Stimulated activated CD8-positive, alpha-beta memory T cell treated with anti-CD3 and anti-CD28 coated beads, Interleukin-15, amount 100 ng/mL, for 4 hours (primary cell): ENCODE measurements at places on chromosomes 2 and 18.

- peak; percentile 13 for DNase-seq
Measured at GRCh38 chr2:239035361-239035814, 187.5 kb downstream of the TWIST2 start.

- no peak for DNase-seq
Measured at GRCh38 chr2:207825978-207826377, 56.3 kb upstream of the FZD5 start.

DNA sequence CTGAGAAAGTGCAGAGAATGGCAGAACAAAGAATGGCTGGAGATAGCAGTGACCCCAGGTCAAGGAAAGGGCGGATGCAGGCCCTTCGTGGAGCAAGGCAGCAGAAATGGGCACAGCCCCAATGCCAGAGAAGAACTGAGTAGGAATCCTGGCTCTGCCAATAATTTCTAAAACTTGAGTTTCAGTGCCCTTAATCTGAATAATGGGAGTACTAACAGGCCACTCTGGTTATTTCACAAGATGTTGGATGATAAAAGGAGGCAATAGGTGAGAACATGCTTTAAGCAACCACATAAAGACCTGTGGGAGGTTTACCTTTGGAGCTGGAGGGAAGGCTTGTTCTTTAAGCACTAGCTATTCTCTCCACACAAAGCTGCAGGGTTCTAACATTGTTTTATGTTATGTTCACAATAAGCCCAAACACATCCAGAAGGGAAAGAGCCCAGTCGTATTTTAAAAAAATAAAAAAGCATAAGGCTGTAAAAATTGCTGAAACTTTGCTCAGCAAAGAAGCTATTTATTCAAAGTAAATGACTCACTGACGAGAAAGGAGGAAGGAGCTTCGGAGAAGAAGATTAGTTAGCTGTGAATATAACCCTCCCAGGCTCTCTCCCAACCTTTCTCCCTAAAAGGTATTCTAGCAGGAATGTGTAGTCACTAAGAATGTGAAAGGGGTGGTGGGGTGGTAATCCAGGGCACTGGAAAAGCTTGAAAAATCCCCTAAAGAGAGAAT, 470.2 kb downstream of the TXNL1 start:
- DNase-seq, result no peak

- no peak for DNase-seq
Measured at GRCh38 chr2:167140767-167141166, 252.5 kb downstream of the XIRP2 start.

DNA sequence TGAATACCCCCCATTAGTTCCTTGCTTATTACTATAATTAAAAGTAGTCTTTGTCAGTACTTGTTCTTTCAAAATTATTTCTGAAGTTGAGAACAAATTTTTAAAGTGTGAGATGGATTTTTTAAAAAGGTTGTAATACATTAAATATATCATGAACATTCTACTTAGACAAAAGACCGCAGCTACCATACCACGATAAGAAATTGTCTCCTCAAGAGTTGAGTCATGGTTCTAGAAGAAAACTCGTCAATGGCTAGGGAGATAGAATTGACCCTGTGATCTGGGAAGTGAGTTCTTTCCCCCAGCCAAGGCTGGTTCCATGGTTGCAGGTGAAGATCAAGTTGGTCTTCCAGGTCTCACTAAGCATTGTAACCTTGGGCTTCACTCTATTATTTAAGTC, 67.8 kb upstream of the ACYP2 start:
- DNase-seq, result no peak

GRCh38 chr2:150526827-150527226, 39.4 kb upstream of the RND3 start:
- no peak for DNase-seq
